ENCODE measurements at places on chromosomes 5 and 9. TPM values are rescaled to one million over a fixed set of nuclear protein-coding genes. Genes with fewer than 3 reads are reported as not detected.

DNA sequence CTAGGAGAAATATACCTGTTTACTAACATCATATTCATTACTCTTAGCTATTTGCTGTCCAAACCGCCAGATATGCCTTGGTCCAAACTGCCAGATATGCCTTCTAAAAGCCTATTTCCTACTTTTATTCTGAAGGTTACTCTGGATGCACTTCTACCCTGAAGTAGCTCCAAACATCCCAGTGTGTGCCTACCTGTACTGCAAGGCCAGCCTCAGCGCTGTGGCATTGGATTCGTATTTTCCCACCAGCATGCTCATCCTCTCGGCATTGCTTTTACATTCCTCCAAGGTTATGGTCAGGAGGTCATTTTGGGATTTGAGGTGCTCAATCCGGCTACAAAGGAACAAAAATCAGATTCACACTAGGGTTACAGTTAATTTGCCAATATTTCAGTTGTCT is 94.3 kb downstream of the DCP2 start:
- no peak for DNase-seq
- peaks cover 14% of the 10 kb centered on the region for H3K4me1 ChIP-seq
- no peaks in the 10 kb centered on the region for H3K36me3 ChIP-seq
- H3K4me3 ChIP-seq, result no peak overlapping the region
- H3K27me3 ChIP-seq, result no peaks in the 10 kb centered on the region
- H3K27ac ChIP-seq, result no peak overlapping the region

DNA sequence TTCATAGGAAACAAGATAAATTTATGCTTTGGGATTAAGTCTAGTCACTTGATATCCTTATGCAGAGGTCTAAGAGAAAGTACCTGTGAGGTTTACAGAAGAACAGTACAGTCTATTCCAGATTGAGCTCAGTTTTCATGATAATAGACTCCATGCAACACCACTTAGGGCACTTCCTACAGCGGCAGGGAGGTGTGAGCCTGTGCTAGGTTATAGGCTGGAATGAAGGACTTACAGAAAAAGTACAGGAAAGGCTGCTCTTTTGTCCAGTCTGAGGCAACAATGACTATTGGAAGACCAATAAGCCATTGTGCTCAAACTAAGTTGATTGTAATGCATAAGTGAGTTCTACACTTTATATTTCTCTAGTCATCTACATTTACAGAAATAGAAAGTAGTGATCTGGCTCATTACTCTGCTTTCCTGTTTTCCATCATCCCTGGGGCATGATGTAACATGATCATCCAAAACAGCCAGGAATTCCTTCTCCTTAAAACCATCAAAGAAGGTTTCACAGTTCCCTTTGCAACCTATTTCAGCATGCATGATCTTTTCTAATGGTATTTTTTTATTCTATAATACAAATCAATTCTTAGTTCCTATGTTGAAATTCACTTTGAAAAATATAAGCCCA is 322.8 kb downstream of the SLF1 start:
- H3K36me3 ChIP-seq, result no peaks in the 10 kb centered on the region
- H3K4me1 ChIP-seq, result no peaks in the 10 kb centered on the region
- H3K4me3 ChIP-seq, result no peak overlapping the region
- H3K27me3 ChIP-seq, result peaks cover 5% of the 10 kb centered on the region
- no peak for DNase-seq
- no peak overlapping the region for H3K27ac ChIP-seq

Gene SPINK7
- not detected for total RNA-seq

Gene SLC25A2
- not detected for total RNA-seq

Gene DMRTA1
- total RNA-seq, result not detected

Gene WHRN
- 1.9 TPM for total RNA-seq

Gene ENTPD2
- not detected for total RNA-seq

DNA sequence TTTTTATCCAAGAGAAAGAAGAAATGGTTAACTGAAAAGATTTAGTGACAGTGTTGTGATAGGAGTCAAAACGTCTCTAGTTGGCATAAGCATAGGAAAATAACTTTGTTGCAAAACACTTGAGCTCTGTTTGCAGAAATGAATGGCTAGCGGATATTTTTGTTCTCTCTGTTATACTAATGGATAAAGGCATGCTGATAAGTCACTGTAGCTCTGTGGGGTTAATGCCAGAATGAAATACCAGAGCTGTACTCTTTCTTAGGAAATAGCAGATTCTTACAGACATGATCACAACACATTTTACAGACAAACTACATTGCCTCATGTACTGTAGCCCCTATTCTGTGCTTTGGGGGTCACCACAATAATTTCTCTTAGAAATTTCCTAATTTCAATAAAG is 202.8 kb downstream of the DMRTA1 start:
- H3K27ac ChIP-seq, result no peak overlapping the region
- no peak overlapping the region for H3K4me3 ChIP-seq
- DNase-seq, result no peak

Data from activated naive CD4-positive, alpha-beta T cell treated with anti-CD3 and anti-CD28 coated beads for 36 hours (primary cell).